ENCODE measurements at places on chromosomes 2 and 18.

- no peak for DNase-seq
These were observed 277.3 kb upstream of the FN1 start for GRCh38 chr2:215712871-215713790.

DNA sequence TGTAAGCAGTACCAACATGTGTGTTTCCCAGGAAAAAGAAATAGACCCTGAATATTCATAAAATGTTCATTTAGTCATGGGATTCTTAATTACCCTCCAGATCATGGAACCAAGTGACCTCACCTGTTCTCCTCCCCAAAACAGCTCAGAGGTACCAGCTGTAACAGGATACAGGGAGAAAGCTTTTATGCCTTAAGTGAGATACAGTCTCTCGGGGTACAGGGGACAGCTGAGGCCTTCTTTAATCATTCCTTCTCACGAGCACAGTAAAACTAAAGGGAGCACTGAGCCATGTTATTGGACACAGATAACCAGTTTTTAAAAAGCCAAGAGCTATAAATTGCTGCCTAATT lies 16.6 kb downstream of the EPHA4 start:
- DNase-seq, result no peak

DNA sequence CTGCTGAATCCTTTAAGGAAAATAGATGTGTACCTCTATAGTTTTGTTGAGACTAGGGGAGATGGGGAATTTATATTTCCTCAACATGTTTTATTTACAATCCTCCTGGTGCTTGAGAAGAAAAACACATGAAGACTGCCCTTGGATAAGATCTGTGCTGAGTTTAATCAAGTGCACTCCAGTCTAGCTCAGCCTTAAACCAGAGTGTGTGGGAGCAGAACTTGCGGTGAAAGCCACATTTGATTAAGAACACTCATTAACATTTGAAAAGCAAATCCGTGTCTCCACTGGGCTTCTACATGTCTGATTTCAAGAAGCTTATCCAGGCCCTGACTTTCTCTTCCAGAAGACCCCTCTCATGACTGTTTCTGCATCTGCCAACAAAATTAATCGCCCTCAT lies 84.8 kb upstream of the ITGA6 start:
- DNase-seq, result no peak

DNA sequence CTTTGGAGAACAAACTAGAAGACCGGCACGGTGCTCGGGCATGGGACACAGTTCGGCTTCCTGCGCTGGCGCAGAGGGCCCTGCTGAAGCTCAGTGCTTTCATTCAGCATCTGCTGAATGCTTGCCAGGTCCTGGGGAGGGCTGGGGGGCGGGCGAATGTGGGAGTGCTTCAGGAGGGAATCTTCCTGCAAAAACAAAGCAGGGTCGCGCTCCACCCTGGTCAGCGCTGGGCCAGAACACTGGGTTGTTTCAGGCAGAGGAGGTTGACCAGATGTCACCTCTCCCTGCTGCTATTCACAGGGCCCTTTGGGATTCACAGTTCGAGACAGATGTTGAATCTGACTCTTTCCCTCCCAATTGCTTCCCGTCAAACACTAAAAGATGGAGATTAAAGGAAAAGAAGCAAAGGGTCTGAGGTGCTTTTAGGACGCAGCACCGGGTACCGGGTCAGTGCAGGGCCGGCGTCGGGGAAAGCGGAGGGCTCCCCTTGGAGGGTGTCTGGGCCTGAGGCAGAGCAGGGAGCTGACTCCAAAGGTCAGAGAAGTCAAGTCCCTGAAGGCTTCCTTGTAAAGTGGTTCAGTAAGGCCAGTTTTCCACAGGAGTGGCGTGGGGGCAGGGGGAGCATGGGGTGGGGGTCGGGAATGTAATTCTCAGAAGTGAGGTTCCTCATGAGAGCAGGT lies 82.1 kb upstream of the PXDN start:
- DNase-seq, result no peak

DNA sequence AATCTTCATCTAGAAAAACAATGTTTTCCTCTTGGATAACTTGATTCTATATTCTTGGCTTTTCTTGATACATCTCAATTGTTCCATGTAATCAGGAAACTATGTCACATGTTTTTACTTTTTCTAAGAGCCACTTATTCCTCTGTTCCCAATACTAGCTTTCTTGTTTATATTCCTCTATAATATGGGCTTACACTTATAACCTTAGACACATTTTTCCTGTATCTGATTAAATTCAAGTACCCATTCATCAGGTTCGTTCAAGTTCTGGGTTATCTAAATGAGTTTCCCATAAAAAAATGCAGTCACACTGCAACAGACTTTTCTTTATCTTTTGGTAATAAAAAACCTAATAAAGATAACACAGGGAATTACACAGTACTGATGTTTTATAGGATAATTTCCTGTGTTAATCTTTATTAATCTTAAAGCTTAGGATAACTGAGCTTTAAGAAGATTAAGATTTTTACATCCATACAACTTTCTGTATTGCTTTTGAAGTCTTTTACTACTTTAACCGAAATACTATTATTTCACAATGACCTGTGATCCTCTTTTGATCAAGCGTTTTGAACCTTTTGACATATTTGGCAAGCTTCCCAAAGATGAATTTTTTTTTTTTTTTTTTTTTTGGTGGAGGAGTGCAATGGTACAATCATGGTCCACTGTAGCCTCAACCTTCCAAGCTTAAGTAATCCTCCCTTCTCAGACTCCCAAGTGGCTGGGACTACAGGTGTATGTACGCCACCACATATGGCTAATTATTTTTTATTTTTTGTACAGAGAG lies 44.3 kb upstream of the C2orf66 start:
- DNase-seq, result no peak

GRCh38 chr2:27356056-27356381 lies 545 bp downstream of the GTF3C2 start:
- DNase-seq, result no peak

All from activated naive CD8-positive, alpha-beta T cell treated with anti-CD3 and anti-CD28 coated beads, Interleukin-2, amount 50 U/mL, for 16 hours (primary cell).